K562 (cell line): ENCODE measurements at places on chromosomes 6 and 20. TPM values are rescaled to one million over a fixed set of nuclear protein-coding genes. Genes with fewer than 3 reads are reported as not detected.

GRCh38 chr6:78580923-78581322 is 286.4 kb upstream of the IRAK1BP1 start:
- no peaks in the 10 kb centered on the region for H3K4me1 ChIP-seq
- H3K27ac ChIP-seq, result no peak overlapping the region
- H3K27me3 ChIP-seq, result no peaks in the 10 kb centered on the region
- H3K4me3 ChIP-seq, result no peak overlapping the region

- peaks cover 7% of the 10 kb centered on the region; the same call in 2 of the 3 replicates for H3K4me1 ChIP-seq
- no peak overlapping the region for H3K4me3 ChIP-seq
- H3K27me3 ChIP-seq, result peaks cover 6% of the 10 kb centered on the region; the same call in 1 of the 2 replicates
- no peak for DNase-seq
- H3K36me3 ChIP-seq, result no peaks in the 10 kb centered on the region
These were observed 188.2 kb upstream of the SGK1 start for GRCh38 chr6:134506162-134506561.

DNA sequence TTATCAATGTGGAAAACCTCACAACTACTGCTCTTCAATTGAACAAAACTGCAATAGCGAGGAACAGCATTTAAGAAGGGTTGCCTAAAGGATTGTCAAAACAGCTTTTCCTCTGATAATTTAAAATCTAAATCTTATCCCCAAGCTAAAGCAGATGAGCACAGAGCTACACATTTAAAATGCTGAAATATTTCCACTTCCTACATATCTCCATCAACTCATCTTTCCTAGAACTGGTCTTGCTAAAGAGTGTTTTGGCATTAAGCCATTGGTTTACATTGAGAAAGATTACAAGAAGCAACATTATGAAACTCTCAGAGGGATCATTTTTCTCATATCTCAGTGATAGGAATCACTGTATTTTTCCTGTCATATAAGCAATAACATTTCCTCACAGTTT is 3.6 kb downstream of the OR10C1 start:
- no peaks in the 10 kb centered on the region for H3K36me3 ChIP-seq
- no peak overlapping the region for H3K4me3 ChIP-seq
- H3K27me3 ChIP-seq, result no peaks in the 10 kb centered on the region; the same call in 2 of the 3 replicates
- H3K27ac ChIP-seq, result no peak overlapping the region

GRCh38 chr6:39962831-39963230 is 28.6 kb upstream of the MOCS1 start:
- DNase-seq, result no peak
- no peaks in the 10 kb centered on the region for H3K27me3 ChIP-seq
- H3K4me3 ChIP-seq, result no peak overlapping the region
- H3K27ac ChIP-seq, result no peak overlapping the region
- no peaks in the 10 kb centered on the region for H3K36me3 ChIP-seq
- no peaks in the 10 kb centered on the region for H3K4me1 ChIP-seq

- peaks cover 4% of the 10 kb centered on the region; the same call in 2 of the 3 replicates for H3K4me1 ChIP-seq
- no peak overlapping the region for H3K4me3 ChIP-seq
- no peaks in the 10 kb centered on the region for H3K36me3 ChIP-seq
- H3K27me3 ChIP-seq, result 0 out of 2 replicates have a peak, but pooled peaks cover 7% of the 10 kb centered on the region
- DNase-seq, result no peak
- no peak overlapping the region for H3K27ac ChIP-seq
These were observed 134.8 kb upstream of the FOXA2 start for GRCh38 chr20:22719167-22719591.

DNA sequence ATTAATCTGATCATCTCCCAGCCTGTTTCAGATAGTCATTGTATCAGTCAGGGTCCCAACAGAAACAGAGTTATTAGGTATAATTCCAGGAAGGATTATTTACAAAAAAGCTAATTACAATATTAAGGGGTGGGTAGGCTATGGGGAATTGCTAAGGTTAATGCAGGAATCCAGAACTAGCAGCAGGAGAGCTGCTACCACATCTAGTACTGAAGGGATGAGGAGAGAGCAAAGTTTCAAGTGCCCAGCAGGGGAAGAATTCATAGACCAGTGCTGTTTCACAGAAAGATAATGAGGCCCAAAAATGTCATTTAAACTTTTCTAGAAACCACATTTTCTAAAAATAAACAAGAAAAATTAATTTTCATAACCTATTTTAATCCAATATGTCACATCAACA is 284.2 kb downstream of the HACE1 start:
- H3K36me3 ChIP-seq, result no peaks in the 10 kb centered on the region
- no peaks in the 10 kb centered on the region for H3K4me1 ChIP-seq
- no peak overlapping the region for H3K27ac ChIP-seq
- no peaks in the 10 kb centered on the region for H3K27me3 ChIP-seq
- no peak overlapping the region for H3K4me3 ChIP-seq

- no peak for DNase-seq
- H3K27ac ChIP-seq, result no peak overlapping the region
- no peaks in the 10 kb centered on the region for H3K4me1 ChIP-seq
- H3K36me3 ChIP-seq, result no peaks in the 10 kb centered on the region
These were observed 170.9 kb upstream of the STXBP5 start for GRCh38 chr6:147033267-147033666.

GRCh38 chr20:58693226-58694006 is 816 bp downstream of the NPEPL1 start:
- no peak for DNase-seq
- no peak overlapping the region for H3K4me3 ChIP-seq
- no peaks in the 10 kb centered on the region; the same call in 1 of the 2 replicates for H3K27me3 ChIP-seq
- H3K27ac ChIP-seq, result no peak overlapping the region
- peaks cover 33% of the 10 kb centered on the region for H3K4me1 ChIP-seq
- H3K36me3 ChIP-seq, result no peaks in the 10 kb centered on the region; the same call in 2 of the 3 replicates

- H3K36me3 ChIP-seq, result no peaks in the 10 kb centered on the region
- DNase-seq, result no peak
- H3K4me1 ChIP-seq, result no peaks in the 10 kb centered on the region
- no peak overlapping the region for H3K27ac ChIP-seq
- H3K4me3 ChIP-seq, result no peak overlapping the region
These were observed 221.0 kb upstream of the SULF2 start for GRCh38 chr20:48006036-48006833.

GRCh38 chr6:73901986-73902385 is 206.0 kb downstream of the CD109 start:
- H3K4me3 ChIP-seq, result no peak overlapping the region
- H3K36me3 ChIP-seq, result no peaks in the 10 kb centered on the region
- no peak for DNase-seq
- no peak overlapping the region for H3K27ac ChIP-seq
- H3K27me3 ChIP-seq, result no peaks in the 10 kb centered on the region

- no peak overlapping the region for H3K27ac ChIP-seq
- no peaks in the 10 kb centered on the region for H3K27me3 ChIP-seq
- no peak overlapping the region for H3K4me3 ChIP-seq
- no peak for DNase-seq
These were observed 20.4 kb downstream of the FGD2 start for GRCh38 chr6:37025621-37026466.

DNA sequence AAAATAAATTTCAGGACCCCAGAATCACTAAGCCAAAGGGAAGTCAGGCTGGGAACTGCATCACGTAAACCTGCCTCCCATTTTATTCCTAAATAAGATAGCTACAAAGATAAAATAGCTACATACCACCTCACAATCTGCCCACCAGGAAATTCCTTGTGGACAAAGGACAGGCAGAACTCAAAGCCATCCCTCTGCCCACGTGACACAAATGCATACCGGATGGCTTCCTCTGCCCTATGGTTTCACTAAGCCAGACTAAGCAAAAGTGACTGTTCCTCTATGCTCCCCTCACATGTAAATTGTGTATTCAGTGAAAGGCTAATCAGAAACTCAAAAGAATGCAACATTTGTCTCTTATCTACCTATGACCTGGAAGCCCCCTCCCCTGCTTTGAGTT is 15.0 kb downstream of the MBOAT1 start:
- DNase-seq, result no peak
- H3K27ac ChIP-seq, result no peak overlapping the region
- no peak overlapping the region for H3K4me3 ChIP-seq
- H3K36me3 ChIP-seq, result no peaks in the 10 kb centered on the region
- H3K4me1 ChIP-seq, result peaks cover 25% of the 10 kb centered on the region
- H3K27me3 ChIP-seq, result no peaks in the 10 kb centered on the region

- H3K27me3 ChIP-seq, result peaks cover 14% of the 10 kb centered on the region; the same call in 2 of the 3 replicates
- no peak overlapping the region for H3K4me3 ChIP-seq
- H3K36me3 ChIP-seq, result no peaks in the 10 kb centered on the region
- H3K27ac ChIP-seq, result no peak overlapping the region
- no peaks in the 10 kb centered on the region for H3K4me1 ChIP-seq
These were observed 119.3 kb downstream of the BMP7 start for GRCh38 chr20:57147185-57147584.

DNA sequence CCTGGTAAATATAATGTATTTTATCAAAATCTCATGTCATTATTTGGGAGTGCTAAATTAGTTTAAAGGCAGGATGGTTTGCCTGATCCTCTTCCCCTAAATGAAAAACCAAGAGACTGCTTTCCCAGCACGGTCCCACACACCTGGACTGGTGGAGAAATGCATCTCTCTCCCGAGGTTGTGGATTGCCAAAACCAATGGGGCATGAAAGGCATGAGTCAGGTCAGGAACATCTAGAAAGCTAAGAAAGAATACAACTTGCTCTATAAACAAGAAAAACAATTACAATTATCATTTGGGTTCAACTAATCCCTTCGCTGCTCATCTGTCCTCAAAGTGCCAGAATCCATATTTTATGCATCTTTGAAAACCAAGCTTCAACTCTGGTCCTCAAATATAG is 308.3 kb upstream of the IRAK1BP1 start:
- H3K27ac ChIP-seq, result no peak overlapping the region
- H3K4me3 ChIP-seq, result no peak overlapping the region
- DNase-seq, result no peak
- H3K4me1 ChIP-seq, result no peaks in the 10 kb centered on the region
- H3K27me3 ChIP-seq, result no peaks in the 10 kb centered on the region

GRCh38 chr6:122472022-122472340 is 374 bp upstream of the SERINC1 start:
- H3K36me3 ChIP-seq, result peaks cover 2% of the 10 kb centered on the region; the same call in 1 of the 3 replicates
- no peaks in the 10 kb centered on the region; the same call in 2 of the 3 replicates for H3K4me1 ChIP-seq
- H3K27me3 ChIP-seq, result no peaks in the 10 kb centered on the region
- H3K27ac ChIP-seq, result peak overlapping the region; percentile 87

GRCh38 chr6:170437719-170438401 is 115.2 kb downstream of the PSMB1 start:
- H3K27ac ChIP-seq, result no peak overlapping the region
- H3K4me1 ChIP-seq, result peaks cover 11% of the 10 kb centered on the region
- no peak overlapping the region for H3K4me3 ChIP-seq
- H3K27me3 ChIP-seq, result peaks cover 79% of the 10 kb centered on the region
- no peak for DNase-seq
- no peaks in the 10 kb centered on the region for H3K36me3 ChIP-seq

DNA sequence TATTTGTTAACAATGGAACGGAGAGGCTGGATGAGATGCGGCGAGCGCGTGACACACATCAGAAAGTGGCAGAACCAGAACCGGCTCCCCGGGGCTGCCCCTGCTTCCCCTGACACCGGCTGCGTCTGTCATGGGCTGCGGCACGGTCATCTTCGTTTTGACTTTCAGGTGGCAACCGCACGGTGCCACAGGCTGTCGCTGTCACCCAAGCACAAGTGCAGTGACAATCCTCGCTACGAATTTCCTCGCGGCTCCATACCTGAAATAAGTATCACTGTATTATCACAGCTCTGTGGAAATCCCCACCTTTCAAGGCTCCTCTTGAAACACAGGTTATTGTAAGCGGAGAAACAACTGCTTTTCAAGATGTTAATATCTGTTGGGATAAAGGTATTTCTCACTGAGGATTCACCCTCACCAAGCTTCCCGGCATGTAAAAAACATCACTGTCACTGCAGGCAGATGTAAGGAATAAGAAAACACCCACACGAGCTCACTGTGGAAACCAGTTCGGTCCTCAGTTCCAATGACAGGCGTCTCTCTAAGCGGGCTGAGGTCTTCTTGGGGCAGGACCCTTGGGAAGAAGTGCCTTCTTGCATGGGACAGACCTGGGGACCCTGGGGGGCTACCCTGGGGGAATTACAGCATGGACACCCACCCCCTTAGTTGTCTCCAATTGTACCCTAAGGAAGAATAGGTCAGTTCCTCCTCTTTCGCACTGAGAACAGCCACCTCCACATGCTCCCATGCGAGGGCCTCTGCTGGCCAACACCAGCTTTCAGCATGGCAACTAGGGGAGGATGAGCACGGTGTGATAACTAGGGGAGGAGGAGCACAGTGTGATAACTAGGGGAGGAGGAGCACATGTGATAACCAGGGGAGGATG is 86.3 kb downstream of the DACT2 start:
- H3K36me3 ChIP-seq, result no peaks in the 10 kb centered on the region
- H3K27ac ChIP-seq, result no peak overlapping the region
- H3K4me3 ChIP-seq, result no peak overlapping the region
- peaks cover 36% of the 10 kb centered on the region for H3K27me3 ChIP-seq

GRCh38 chr20:38893565-38894090 is 32.6 kb upstream of the FAM83D start:
- no peaks in the 10 kb centered on the region for H3K36me3 ChIP-seq
- no peak overlapping the region for H3K27ac ChIP-seq
- peak; percentile 85 for DNase-seq
- no peaks in the 10 kb centered on the region for H3K27me3 ChIP-seq
- peaks cover 23% of the 10 kb centered on the region for H3K4me1 ChIP-seq

DNA sequence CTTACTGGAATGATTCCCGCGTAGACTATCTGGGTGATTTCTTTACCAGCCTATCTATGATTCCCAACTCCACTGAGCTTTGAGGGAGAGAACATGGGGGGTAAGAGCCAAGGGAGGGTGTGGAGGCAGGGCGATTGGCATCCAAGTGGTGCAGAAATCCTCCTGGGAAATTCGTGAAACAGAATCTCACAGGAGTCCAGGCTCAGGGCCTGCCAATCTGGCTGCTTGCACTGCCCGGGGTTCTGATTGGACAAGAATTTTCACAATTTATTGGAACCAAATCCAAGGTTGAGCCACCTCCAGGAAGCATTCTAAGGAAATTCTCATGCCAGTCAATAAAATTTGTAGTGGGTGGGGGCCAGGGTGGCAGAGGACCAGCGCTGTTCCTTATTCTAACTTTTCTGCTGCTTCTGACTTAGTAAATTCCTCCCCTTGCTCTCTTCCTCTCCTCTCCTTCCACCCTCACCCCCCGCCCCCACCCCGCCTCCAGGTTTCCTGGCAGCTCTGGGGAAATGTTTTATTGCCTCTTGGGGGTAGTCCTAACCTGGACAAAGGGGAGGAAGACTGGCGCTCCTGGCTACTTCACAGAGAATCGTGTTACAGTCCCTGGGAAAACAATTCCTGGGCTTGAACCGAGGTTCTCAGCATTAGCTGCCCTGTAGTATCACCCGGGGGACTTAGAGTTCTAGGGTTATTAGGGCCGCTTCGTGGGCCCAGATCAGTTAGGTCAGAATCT is 3.1 kb downstream of the BMP6 start:
- H3K27me3 ChIP-seq, result peaks cover 53% of the 10 kb centered on the region
- no peak overlapping the region for H3K27ac ChIP-seq
- no peaks in the 10 kb centered on the region for H3K36me3 ChIP-seq

GRCh38 chr6:16434885-16435284 is 196.5 kb downstream of the GMPR start:
- DNase-seq, result no peak
- H3K4me1 ChIP-seq, result no peaks in the 10 kb centered on the region; the same call in 1 of the 2 replicates
- H3K27me3 ChIP-seq, result peaks cover 12% of the 10 kb centered on the region; the same call in 1 of the 3 replicates
- H3K27ac ChIP-seq, result no peak overlapping the region

Gene SALL4
- 0.07 and 0.11 TPM in 2 replicates for total RNA-seq

Gene MAS1
- total RNA-seq, result not detected in 2 replicates

Gene NHLRC1
- total RNA-seq, result not detected in 2 replicates

Gene GNL1
- total RNA-seq, result 96.7 and 112 TPM in 2 replicates

Gene CCM2L
- total RNA-seq, result not detected in 2 replicates

Gene HMGA1
- total RNA-seq, result 1,947 and 1,950 TPM in 2 replicates

Gene PRL
- not detected in 2 replicates for total RNA-seq

Gene SEMG1
- total RNA-seq, result not detected in 2 replicates

Gene PGBD1
- total RNA-seq, result 6.5 and 7.4 TPM in 2 replicates

Gene CPNE5
- 0.47 and 0.49 TPM in 2 replicates for total RNA-seq

Gene ANKEF1
- total RNA-seq, result 2.0 TPM in 2 replicates

Gene E2F1
- 24.6 and 25.3 TPM in 2 replicates for total RNA-seq

Gene METTL24
- total RNA-seq, result not detected in 2 replicates

Gene PTK6
- total RNA-seq, result not detected in 2 replicates

Gene SLC22A16
- not detected in 2 replicates for total RNA-seq

Gene CCN6
- 0.47 TPM in 1 of 2 replicates, not detected in the other for total RNA-seq
